A549 treated with RU486 at 1 μM for 4 hours (cell line): ENCODE measurements at places on chromosomes 5 and 9. TPM values are rescaled to one million over a fixed set of nuclear protein-coding genes. Genes with fewer than 3 reads are reported as not detected.

The RGS14 gene
- total RNA-seq: 6.0 to 6.9 TPM (median 6.2 TPM) in 5 replicates

The PTPDC1 gene
- total RNA-seq: 2.6 to 4.3 TPM (median 4.2 TPM) in 5 replicates

The TLR4 gene
- total RNA-seq: 0.12 to 0.31 TPM (median 0.13 TPM) in 5 replicates

The DMRT3 gene
- total RNA-seq: not detected in 5 replicates

The CDX1 gene
- total RNA-seq: not detected in 5 replicates

The PARP8 gene
- 0.08 to 0.43 TPM (median 0.14 TPM) in 5 replicates for total RNA-seq

The IL13 gene
- 0.07 to 0.24 TPM in 2 of 5 replicates, not detected in the others for total RNA-seq

The IFNA2 gene
- total RNA-seq: not detected in 5 replicates

The WWC1 gene
- 79.0 to 99.0 TPM (median 93.5 TPM) in 5 replicates for total RNA-seq

The SMIM33 gene
- not detected in 5 replicates for total RNA-seq

The KIF4B gene
- 0.02 to 0.06 TPM in 2 of 5 replicates, not detected in the others for total RNA-seq

The DNAI1 gene
- total RNA-seq: 0.12 to 0.42 TPM (median 0.15 TPM) in 5 replicates

The RNF183 gene
- 0.09 to 0.15 TPM in 2 of 5 replicates, not detected in the others for total RNA-seq

The EGR1 gene
- 9.3 to 15.3 TPM (median 11.8 TPM) in 5 replicates for total RNA-seq

The PSMB7 gene
- 309 to 363 TPM (median 339 TPM) in 5 replicates for total RNA-seq

The LVRN gene
- total RNA-seq: 0.07 to 0.27 TPM (median 0.09 TPM) in 3 of 5 replicates, not detected in the others

The FKTN gene
- 5.4 to 8.0 TPM (median 7.4 TPM) in 5 replicates for total RNA-seq

The POC5 gene
- 9.5 to 13.1 TPM (median 11.6 TPM) in 5 replicates for total RNA-seq

The PCDHGB4 gene
- total RNA-seq: 0.56 to 1.1 TPM (median 0.93 TPM) in 5 replicates

The SLC6A19 gene
- total RNA-seq: 0.04 TPM in 1 of 5 replicates, not detected in the others

The DAB2IP gene
- total RNA-seq: 9.0 to 13.4 TPM (median 12.4 TPM) in 5 replicates

The IL5 gene
- not detected in 5 replicates for total RNA-seq

The ADAM19 gene
- 13.9 to 19.9 TPM (median 17.9 TPM) in 5 replicates for total RNA-seq

The ALDOB gene
- total RNA-seq: not detected in 5 replicates

The ZNF354C gene
- total RNA-seq: 0.53 to 0.85 TPM (median 0.69 TPM) in 5 replicates

The LCN9 gene
- total RNA-seq: not detected in 5 replicates

The PCDHGA6 gene
- 0.14 to 0.27 TPM (median 0.23 TPM) in 5 replicates for total RNA-seq

The ODF2 gene
- 26.0 to 30.5 TPM (median 29.0 TPM) in 5 replicates for total RNA-seq

The SCGB3A2 gene
- total RNA-seq: not detected in 5 replicates

The KIAA1958 gene
- 1.8 to 2.4 TPM (median 2.3 TPM) in 5 replicates for total RNA-seq

The PLK2 gene
- 76.3 to 98.4 TPM (median 80.5 TPM) in 5 replicates for total RNA-seq

The SPINK7 gene
- total RNA-seq: not detected in 5 replicates

The LCN15 gene
- not detected in 5 replicates for total RNA-seq

The PCDHB3 gene
- 0.03 to 0.06 TPM in 2 of 5 replicates, not detected in the others for total RNA-seq

The SEMA4D gene
- 3.8 to 6.7 TPM (median 4.9 TPM) in 5 replicates for total RNA-seq

The BTNL8 gene
- not detected in 5 replicates for total RNA-seq

The TMEM8B gene
- total RNA-seq: 2.1 to 4.7 TPM (median 3.0 TPM) in 5 replicates

The DDX4 gene
- total RNA-seq: not detected in 5 replicates

The ASTN2 gene
- 3.8 to 5.9 TPM (median 4.9 TPM) in 5 replicates for total RNA-seq

The CER1 gene
- total RNA-seq: not detected in 5 replicates

The F12 gene
- 11.8 to 26.6 TPM (median 21.3 TPM) in 5 replicates for total RNA-seq

The GAS1 gene
- total RNA-seq: 0.07 to 0.12 TPM (median 0.09 TPM) in 4 of 5 replicates, not detected in the other

The FRMD3 gene
- 2.3 to 3.0 TPM (median 2.6 TPM) in 5 replicates for total RNA-seq

The CMYA5 gene
- 0.08 to 0.15 TPM (median 0.12 TPM) in 5 replicates for total RNA-seq

The TMEM252 gene
- not detected in 5 replicates for total RNA-seq

The MARVELD2 gene
- 2.5 to 2.9 TPM (median 2.6 TPM) in 5 replicates for total RNA-seq

The LCP2 gene
- total RNA-seq: not detected in 5 replicates

The SH2D3C gene
- 0.06 to 0.11 TPM (median 0.07 TPM) in 3 of 5 replicates, not detected in the others for total RNA-seq

The DNAJC25 gene
- total RNA-seq: 7.8 to 13.0 TPM (median 11.7 TPM) in 5 replicates

The MUSK gene
- total RNA-seq: not detected in 5 replicates

The ZFP2 gene
- total RNA-seq: not detected in 5 replicates

The TAF11L10 gene
- not detected in 5 replicates for total RNA-seq

The LPAR1 gene
- total RNA-seq: 11.2 to 15.7 TPM (median 15.2 TPM) in 5 replicates

The OTP gene
- total RNA-seq: 0.08 to 0.19 TPM (median 0.13 TPM) in 4 of 5 replicates, not detected in the other

The C1QTNF2 gene
- 0.10 to 0.13 TPM (median 0.11 TPM) in 3 of 5 replicates, not detected in the others for total RNA-seq

The CYLC2 gene
- total RNA-seq: not detected in 5 replicates

The ARL10 gene
- total RNA-seq: 0.04 to 0.66 TPM (median 0.22 TPM) in 5 replicates

The TAF9 gene
- 121 to 148 TPM (median 139 TPM) in 5 replicates for total RNA-seq

The ZNG1C gene
- 53.1 to 88.0 TPM (median 75.4 TPM) in 5 replicates for total RNA-seq
